ENCODE measurements at places on chromosomes 3 and 15. TPM values are rescaled to one million over a fixed set of nuclear protein-coding genes. Genes with fewer than 3 reads are reported as not detected.

Gene B2M
- total RNA-seq, result 2,630 TPM

Gene BCHE
- total RNA-seq, result 2.9 TPM

DNA sequence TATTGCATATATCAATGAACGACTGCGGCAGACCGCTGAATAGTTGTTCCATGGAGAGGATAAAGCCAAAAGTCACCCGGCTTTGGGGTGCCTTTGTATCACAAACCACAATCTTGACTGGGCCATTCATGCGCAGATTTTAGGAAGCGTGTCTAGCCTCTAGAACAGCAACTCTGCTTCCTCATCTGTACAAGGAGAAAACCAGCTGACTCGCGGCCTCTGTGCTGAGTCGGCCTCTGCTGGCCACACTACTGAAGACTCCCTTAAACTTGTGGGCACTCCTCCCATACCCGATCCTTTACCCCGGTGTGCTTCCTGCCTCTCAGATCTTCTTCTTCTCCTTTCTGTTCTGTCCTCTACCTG, 872 bp downstream of the DLEC1 start:
- DNase-seq, result no peak
- H3K4me3 ChIP-seq, result peak overlapping the region; percentile 56
- no peaks in the 10 kb centered on the region for H3K36me3 ChIP-seq
- H3K27ac ChIP-seq, result no peak overlapping the region

DNA sequence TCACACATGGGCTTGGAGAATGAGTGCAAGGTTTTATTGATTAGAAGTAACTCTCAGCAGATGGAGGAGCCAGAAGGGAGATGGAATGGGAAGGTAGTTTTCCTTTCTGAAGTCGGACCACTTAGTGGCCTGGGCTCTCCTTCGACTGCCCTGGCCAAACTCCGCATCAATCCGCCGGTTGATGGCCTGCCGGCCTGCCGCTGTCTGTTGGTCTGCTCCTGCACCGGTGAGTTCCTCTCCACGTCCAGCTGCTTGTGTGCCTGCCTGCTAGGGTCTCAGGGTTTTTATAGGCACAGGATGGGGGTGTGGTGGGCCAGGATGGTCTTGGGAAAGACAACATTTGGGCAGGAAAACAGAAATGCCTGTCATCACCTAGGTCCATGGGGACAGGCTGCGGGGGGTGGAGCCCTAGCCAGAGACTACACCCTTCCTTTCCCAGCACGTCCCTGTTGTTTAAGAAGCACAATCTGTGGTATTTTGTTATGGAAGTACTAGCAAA, 837.0 kb downstream of the PDCD6IP start:
- no peak for DNase-seq
- H3K27me3 ChIP-seq, result no peaks in the 10 kb centered on the region
- no peaks in the 10 kb centered on the region for H3K4me1 ChIP-seq
- no peaks in the 10 kb centered on the region for H3K36me3 ChIP-seq

- no peaks in the 10 kb centered on the region for H3K27me3 ChIP-seq
- H3K27ac ChIP-seq, result peak overlapping the region; percentile 43
- H3K36me3 ChIP-seq, result no peaks in the 10 kb centered on the region
- no peak overlapping the region for H3K4me3 ChIP-seq
- no peak for DNase-seq
These were observed 223.7 kb upstream of the NANOGP8 start for GRCh38 chr15:35308802-35309201.

GRCh38 chr15:94547711-94548110, 316.4 kb downstream of the MCTP2 start:
- H3K27ac ChIP-seq, result no peak overlapping the region
- H3K4me1 ChIP-seq, result no peaks in the 10 kb centered on the region
- no peaks in the 10 kb centered on the region for H3K36me3 ChIP-seq
- no peak overlapping the region for H3K4me3 ChIP-seq
- H3K27me3 ChIP-seq, result no peaks in the 10 kb centered on the region

Measured in vagina (tissue), 2 donors.